ENCODE measurements at places on chromosomes 4 and X.

DNA sequence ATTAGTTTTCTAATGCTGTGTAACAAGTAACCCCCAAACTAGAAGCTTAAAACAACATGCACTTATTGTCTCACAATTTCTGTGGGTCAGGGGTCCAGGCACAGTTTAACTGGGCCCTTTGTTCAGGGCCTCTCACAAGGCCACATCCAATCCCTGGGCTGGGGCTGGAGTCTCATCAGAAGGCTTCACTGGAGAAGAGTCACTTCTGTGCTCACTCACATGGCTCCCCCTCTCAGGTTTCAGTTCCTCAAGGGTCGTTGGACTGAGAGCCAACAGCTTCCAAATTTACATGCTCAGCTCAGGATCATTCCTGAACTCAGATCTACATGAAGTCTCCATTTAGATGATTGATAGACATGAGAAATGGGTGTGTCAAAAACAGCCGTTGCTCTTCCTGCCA, 77.1 kb downstream of the EVC start:
- DNase-seq = no peak

- DNase-seq = no peak
Observed at GRCh38 chrX:153880440-153880815, 5.5 kb downstream of the L1CAM start.

- no peak for DNase-seq
Observed at GRCh38 chrX:17584248-17584681, 153.0 kb upstream of the SCML1 start.

DNA sequence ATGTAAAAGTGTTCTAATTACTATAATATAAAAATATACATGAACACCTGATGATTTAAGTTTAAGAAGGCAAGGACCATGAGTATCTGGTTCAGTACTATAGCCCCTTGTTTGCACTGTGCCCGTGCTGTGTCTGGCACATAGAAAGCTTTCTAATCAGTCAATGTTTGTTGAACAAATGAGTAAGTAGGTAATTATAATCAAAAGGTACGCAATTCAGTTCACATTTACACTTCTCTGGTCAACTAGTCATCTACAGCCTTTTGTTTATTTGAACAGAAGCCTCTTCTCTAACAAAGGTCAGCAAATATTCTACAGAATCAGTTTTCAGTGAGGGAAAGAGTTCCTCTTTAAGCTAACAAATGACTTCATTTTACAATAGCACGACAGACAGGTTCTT, 523.3 kb downstream of the SMARCA1 start:
- no peak for DNase-seq

DNA sequence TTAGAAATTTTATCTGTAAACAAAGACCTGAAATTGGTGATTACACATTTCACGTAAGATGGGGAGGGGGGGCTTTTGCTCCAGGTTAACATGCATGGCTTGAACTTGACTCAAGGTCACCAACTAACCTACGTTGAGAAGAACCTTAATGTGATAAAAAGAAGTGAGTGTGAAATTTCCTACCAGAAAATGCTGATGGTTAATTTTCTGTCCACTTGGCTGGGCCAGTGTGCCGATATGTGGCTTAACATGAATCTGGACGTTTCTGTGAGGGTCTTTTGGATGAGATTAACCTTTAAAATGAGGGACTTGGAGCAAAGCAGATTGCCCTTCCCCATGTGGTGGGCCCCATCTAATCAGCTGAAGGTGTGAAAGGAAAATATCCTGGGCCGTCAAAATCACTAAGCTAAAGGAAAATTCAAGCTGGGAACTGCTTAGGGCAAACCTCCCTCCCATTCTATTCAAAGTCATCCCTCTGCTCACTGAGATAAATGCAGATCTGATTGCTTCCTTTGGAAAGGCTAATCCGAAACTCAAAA, 107.3 kb upstream of the ENPP6 start:
- DNase-seq = no peak

DNA sequence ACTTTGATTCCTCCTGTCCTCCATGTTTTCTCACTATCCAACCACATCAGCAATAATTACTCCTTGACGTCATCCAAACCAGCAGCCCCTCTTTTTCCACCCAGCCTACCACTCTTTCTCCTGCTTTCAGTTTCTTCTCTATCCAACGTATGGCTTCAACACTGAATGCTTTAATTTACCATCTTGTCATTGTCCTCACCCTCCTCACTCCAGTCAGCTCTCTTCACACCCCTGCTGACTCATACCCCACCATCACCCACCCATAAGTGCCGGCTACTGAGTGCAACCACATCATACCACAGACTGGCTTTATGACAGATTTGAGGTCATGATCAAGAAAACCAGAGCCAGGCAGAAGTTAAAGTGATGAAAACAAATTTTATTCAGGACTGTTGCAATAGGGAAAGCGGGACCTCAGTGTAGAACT, 9.8 kb upstream of the ANXA5 start:
- DNase-seq = no peak

DNA sequence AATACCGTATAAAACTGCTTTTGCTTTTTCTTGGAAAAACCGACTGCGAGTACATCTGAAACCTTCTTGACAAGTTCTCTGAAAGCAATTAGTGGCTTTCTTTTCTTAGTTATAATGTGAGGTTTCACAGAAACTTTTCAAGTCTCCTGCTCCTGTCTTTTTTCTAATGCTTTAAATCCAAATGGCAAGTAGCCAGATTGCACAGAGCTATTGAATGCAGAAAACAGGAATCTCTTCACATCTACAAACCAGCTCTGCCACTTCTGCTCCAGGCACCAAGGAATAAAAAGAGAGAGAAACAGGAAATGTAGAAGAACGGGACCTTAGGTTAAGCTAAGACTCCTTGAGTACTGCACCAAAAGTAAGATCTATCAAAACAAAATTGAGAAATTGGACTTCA, 267.3 kb upstream of the TET2 start:
- DNase-seq = no peak

- no peak for DNase-seq
Observed at GRCh38 chrX:56804867-56805266, 75.8 kb downstream of the NBDY start.

- no peak for DNase-seq
Observed at GRCh38 chrX:17012465-17012864, 66.0 kb downstream of the REPS2 start.

DNA sequence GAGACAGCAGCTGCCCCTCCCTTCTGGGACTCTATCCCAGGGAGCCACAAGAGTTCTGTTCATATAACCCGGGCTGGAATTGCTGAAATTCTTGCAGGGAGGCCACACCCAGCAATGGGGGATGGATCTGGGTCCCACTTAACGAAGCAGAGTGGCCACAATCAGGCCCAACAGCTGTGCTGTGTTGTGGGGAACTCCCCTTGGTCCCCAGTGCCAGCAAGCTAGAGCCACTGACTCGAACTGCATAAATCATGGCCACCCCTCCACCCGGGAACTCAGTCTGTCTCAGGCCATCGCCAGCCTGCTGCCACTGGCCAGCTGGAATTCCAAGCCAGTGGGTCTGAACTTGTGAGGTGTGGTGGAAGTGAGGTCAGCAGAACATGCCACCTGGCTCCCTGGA, 111.1 kb downstream of the KLF8 start:
- no peak for DNase-seq

DNA sequence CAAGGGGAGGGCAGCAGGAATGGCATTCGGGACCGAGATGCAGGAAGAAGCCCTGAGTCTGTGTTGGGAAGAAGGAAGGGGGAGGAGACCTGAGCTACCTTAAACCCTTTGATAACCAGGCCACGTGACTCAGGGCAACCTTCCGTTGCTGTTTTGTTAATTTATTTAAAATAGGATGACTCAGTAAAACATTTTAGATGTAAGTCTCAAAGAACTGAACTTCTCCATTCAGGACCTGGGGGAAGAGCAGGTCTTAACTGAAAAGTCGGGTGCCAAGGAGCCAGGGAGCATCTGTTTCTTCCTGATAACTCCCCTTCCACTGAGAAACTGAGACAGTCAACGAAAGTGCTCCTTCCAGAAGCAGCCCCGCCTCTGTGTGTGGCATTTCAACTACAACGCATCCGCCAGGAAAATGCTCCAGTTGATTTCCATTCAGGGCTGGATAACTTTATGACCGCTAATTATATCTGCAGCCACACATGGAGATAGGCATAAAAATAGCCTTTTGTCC, 88.0 kb downstream of the IRF2 start:
- peak; percentile 69 for DNase-seq

- no peak for DNase-seq
Observed at GRCh38 chrX:24498975-24499374, 33.9 kb downstream of the PDK3 start.

DNA sequence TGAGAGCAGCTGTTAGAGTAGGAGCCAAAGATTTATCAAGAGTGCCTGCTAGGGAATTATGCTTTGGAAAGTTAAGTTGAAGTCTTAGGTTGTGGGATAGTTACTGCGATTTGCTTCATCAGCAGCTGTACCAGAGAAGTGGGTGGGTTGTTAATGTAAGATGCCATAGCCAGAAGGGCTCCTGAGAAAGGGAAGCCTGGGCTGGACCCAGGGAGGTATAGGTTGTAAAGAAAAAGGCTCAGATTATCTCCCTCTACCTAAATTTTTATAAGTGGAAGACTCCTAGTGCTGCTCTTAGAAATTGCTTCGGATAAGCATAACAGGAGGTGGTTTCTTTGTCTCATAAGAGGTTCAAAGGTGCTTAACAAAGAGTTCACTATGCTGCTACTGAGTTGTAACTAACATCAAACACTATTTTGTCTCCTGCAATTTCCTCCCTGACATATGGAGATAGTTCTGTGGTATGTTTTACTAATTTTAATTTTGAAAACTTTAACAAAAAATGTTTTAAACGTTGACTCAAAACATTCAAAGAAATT, 356.9 kb downstream of the DTHD1 start:
- DNase-seq = no peak

DNA sequence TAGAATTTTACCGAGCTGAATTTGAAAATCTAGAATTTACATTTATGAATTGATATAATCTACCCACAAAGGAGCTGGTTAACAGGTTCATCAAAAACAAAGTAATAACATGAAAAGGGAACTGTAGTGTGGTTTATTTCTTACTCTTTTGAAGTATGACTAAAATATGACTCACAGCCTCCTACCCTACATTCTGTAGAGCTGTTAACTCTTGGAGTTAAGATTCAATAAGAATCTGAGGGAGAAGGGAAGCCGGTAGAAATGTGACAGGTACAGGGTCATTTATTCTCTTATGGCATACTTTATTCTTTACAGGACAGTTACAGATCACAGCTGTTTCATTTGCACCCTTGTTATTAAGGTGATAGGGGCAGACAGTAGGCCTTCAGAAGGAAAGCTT, 132.2 kb upstream of the FAM47B start:
- no peak for DNase-seq

- DNase-seq = no peak
Observed at GRCh38 chr4:7241597-7242125, 49.3 kb downstream of the SORCS2 start.

- DNase-seq = peak; percentile 8
Observed at GRCh38 chrX:49919617-49920016, 2.8 kb upstream of the CLCN5 start.

GRCh38 chr4:150108691-150109090, 30.4 kb downstream of the DCLK2 start:
- no peak for DNase-seq

GRCh38 chr4:55358668-55359067, 12.6 kb downstream of the SRD5A3 start:
- no peak for DNase-seq

GRCh38 chr4:100257567-100257966, 67.3 kb upstream of the DDIT4L start:
- no peak for DNase-seq

GRCh38 chrX:140503238-140503601, 1.6 kb downstream of the SOX3 start:
- no peak for DNase-seq

DNA sequence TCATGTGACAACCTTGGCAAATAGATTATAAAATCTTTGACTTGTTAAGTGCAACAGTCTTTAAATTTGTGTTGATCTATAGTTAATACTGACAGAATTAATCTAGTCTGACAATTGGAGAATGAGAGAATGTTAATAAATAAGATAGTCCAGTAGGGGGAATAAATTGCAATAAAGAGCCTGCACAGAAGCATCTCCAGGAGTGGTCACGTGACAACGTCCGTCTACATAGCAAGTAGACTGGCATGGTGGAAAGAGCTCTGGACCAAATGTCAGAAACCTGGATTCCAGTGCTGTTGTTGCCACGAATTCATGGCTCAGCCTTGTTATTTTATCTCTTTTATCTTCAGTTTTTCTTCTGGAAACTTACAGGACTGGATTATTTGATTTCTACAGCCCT, 436.5 kb downstream of the RAB28 start:
- no peak for DNase-seq

DNA sequence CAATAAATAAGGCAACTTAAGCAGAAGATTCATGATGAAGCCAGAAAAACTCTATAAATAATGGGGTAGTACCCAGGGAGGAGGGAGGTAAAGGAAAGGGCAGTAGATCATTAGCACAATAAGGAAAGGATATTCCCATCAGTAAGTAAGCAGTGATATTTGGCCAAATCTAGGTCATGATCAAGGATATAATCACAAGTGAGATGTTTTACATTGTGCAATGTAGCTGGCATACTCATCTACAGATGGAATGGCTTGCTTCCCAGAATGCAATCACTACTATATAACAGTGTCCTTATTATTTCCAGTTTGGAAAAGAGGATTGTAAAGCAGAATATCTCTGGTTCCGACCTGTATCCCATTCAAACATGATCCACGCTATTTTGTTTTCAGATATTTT, 483.4 kb downstream of the RPA4 start:
- DNase-seq = no peak

DNA sequence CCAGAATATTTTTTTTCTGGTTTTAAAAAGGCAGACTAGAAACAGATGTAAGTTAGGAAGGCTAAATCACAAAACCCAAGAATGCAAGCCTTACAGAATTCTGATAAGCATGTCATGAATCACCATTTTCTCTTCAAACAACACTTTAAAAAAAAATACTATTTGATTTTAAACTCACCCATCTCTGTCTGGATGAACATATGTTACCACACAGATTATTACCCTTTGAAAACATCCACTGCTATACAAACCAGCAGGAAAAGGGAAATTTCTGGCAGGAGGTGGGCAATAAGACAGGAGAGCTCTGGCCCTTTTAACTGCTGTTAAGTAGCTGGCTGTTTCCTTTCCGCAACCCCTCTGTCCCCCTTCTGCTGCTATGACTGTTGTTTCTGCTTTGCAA, 317.7 kb upstream of the NOCT start:
- DNase-seq = no peak

DNA sequence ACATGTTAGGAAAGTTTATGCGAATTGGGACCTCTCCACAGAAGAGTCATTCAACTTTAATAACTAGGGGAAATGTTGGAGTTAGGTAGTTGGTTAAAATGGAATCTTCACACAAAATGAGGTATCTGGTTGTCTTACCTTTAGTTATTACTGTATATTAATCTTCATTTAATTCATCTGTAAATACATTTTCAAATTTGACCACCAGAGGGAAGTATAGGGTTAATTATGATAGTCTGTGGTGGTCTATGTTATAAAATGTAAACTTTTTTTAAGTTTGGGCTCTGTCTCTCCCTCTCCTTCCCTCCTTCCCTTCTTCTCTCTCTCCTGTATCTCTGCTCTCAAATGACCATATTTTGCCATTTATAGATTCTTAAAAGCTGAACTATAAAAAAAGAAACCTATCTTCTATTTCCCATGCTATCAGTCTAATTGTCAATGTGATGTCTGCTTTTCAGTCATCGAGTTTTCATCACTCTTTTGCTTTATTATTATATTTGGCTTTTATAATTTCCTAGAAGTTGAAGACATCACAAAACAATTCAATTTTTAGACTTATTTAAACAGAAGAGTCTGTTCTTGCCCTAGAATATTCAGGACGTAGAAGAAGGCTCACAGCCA, 49.8 kb downstream of the TMEM144 start:
- DNase-seq = no peak
